K562 (cell line): ENCODE measurements at places on chromosomes 3 and 15. TPM values are rescaled to one million over a fixed set of nuclear protein-coding genes. Genes with fewer than 3 reads are reported as not detected.

DNA sequence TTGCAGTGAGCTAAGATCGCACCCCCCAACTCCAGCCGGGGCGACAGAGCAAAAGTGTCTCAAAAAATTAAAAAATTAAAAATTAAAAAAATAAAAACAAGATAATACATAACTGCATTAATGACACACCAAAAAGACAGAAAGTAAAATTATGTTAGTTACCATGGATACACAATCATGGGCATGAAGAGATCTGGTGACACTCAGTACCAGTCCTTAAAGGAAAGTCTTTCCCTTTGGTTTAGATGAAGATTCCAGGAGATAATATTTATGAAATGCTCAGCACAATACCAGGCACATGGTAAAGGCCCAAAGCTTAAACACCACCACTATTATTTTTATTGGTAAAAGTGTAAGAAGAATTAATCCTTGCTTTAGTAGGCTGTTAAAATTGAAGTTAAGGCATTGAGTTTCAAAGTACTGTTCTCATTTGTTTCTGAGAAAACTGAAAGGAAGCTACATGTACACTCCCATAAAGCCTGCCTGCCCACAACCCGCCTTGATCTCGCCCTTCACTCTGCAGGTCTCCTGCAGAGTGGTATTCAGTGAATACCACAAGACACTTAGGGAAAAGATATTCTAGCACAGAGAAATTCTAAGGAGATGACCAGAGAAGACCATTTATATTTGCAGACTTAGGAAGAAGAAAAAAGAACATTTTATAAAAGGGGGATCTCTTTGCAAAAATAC lies 52.3 kb downstream of the SUCLG2 start:
- H3K36me3 ChIP-seq = peaks cover 32% of the 10 kb centered on the region; the same call in 2 of the 3 replicates
- no peaks in the 10 kb centered on the region for H3K4me1 ChIP-seq
- DNase-seq = no peak
- no peak overlapping the region for H3K27ac ChIP-seq
- H3K27me3 ChIP-seq = no peaks in the 10 kb centered on the region

DNA sequence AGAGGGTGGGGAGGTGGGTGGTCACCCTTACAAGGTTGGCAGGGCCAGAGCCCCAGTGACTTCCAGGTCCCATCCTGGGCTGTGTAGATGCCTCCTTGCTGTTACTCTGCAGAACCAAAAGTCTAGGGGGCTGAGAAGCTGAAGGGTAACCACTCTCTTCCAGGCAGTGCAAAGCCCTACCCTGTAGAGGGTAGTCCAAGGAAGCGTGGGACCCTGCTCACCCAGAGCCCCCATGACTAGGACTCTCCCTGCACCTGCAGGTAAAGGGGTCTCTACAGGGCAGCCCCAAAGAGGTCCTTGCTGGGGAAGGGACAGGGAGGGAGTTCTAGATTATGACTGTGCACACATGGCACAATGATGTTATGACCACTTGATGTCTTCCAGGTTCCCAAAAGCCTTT lies 14.2 kb downstream of the GHRL start:
- no peaks in the 10 kb centered on the region for H3K27me3 ChIP-seq
- no peak overlapping the region for H3K27ac ChIP-seq
- peaks cover 91% of the 10 kb centered on the region for H3K36me3 ChIP-seq

- no peaks in the 10 kb centered on the region for H3K4me1 ChIP-seq
- no peak overlapping the region for H3K27ac ChIP-seq
- no peaks in the 10 kb centered on the region for H3K36me3 ChIP-seq
- no peak for DNase-seq
- H3K27me3 ChIP-seq = no peaks in the 10 kb centered on the region
Observed at GRCh38 chr3:4949004-4949403, 30.2 kb upstream of the BHLHE40 start.

- no peak overlapping the region for H3K4me3 ChIP-seq
- DNase-seq = no peak
- no peaks in the 10 kb centered on the region for H3K36me3 ChIP-seq
Observed at GRCh38 chr3:112740835-112741234, 99.9 kb upstream of the CCDC80 start.

- H3K36me3 ChIP-seq = no peaks in the 10 kb centered on the region
- no peaks in the 10 kb centered on the region for H3K27me3 ChIP-seq
- DNase-seq = no peak
- H3K4me1 ChIP-seq = no peaks in the 10 kb centered on the region
- no peak overlapping the region for H3K4me3 ChIP-seq
- no peak overlapping the region for H3K27ac ChIP-seq
Observed at GRCh38 chr3:85821130-85821756, 862.5 kb downstream of the CADM2 start.

DNA sequence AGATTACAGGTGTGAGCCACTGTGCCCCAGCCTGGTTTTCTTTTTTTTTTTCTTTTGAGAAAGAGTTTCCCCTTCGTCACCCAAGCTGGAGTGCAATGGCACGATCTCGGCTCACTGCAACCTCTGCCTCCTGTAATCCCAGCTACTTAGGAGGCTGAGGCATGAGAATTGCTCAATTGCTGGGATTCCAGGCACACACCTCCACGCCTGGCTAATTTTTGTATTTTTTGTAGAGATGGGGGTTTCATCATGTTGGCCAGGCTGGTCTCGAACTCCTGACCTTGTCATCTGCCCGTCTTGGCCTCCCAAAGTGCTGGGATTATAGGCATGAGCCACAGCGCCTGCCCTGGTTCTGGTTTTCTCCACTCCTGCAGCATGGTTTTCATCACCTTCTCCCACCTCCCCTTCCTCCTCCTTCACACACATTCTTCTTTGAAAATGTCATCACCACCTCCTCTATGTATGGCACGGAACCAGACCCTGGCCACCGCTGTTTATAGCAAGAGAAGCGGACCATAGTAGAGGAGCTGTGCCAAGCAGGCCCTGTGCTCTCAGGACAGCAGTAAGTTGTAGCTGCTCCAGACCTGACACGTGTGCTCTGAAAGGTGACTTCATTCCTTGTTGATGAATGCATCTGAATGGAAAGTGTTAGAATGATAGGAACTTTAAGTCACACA lies 14.6 kb upstream of the AHSG start:
- peaks cover 14% of the 10 kb centered on the region for H3K4me1 ChIP-seq
- H3K36me3 ChIP-seq = no peaks in the 10 kb centered on the region
- no peak for DNase-seq
- no peak overlapping the region for H3K27ac ChIP-seq

DNA sequence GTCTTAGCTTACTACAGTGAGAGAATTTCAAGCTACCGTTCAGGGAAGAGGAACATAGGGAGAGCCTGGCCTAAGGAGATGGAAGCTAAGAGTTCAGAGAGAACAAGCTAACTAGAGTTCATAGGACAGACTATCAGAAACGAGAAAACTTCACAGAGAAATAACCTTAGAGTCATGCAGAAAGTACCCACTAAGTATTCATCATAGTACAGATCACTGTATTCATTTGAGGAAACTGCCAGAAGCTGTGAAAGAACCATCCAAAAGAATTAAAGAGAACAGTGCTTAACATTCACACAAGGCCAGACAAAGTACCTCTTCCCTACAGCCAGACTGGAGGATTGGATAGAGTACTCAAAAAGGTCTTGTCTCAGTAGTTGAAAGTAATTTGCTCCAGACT lies 15.2 kb upstream of the GBE1 start:
- no peak overlapping the region for H3K27ac ChIP-seq
- no peak for DNase-seq
- H3K4me1 ChIP-seq = no peaks in the 10 kb centered on the region

DNA sequence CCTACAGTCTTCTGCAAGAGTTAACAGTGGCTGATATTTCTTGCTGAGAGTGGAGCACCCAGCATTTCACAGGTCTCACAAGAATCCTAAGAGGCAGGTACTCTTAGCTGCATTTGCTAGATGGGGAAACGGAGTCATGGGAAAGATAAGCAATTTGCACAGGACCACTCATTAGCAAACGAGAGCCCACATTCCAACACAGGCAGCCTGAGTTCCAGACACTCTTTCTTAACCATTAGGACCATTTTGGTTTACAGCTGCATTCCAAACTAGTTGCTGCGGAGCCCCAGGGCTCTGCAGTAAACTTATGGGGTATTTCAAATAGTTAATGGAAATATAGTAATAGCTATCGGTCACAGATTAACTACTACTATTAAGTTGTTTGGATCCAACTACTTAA lies 42.5 kb downstream of the LYZL4 start:
- no peak overlapping the region for H3K27ac ChIP-seq
- no peaks in the 10 kb centered on the region for H3K4me1 ChIP-seq
- no peaks in the 10 kb centered on the region for H3K36me3 ChIP-seq
- no peak for DNase-seq

DUOXA2 gene
- not detected in 2 replicates for total RNA-seq

NAALADL2 gene
- total RNA-seq = 0.44 TPM in 1 of 2 replicates, not detected in the other

KCNAB1 gene
- 0.40 and 0.76 TPM in 2 replicates for total RNA-seq

ACAD9 gene
- total RNA-seq = 30.3 and 32.6 TPM in 2 replicates

- peaks cover 17% of the 10 kb centered on the region for H3K27me3 ChIP-seq
- no peak overlapping the region for H3K4me3 ChIP-seq
- no peak for DNase-seq
- no peak overlapping the region for H3K27ac ChIP-seq
Observed at GRCh38 chr3:31895471-31895870, 85.6 kb downstream of the OSBPL10 start.

VIPR1 gene
- 0.34 and 0.38 TPM in 2 replicates for total RNA-seq

GOLGA8R gene
- 0.04 and 0.11 TPM in 2 replicates for total RNA-seq
